ENCODE measurements at places on chromosomes 7 and 10.

- no peak for DNase-seq
These were observed 518.0 kb downstream of the AUTS2 start for GRCh38 chr7:70116244-70116643.

DNA sequence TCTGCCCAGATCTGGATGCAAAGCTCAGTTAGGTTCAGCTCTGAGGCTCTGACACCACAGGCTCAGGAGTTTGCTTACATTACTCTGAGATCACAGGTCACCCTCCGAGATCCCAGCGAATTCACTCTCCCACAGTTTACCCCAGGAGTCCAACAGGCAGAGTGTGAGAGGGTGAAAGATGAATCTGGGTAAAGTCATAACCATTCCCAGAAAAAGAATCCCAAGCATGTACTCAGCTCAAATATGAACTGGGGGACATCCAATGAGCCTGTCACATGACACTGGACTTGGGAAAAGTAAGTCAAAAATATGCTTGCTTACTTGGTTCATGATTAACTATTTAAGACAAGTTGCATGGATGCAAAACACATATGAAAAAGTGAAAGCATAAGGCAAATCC is 110.3 kb upstream of the ARID5B start:
- no peak for DNase-seq

GRCh38 chr10:71719464-71720201 is at the start of gene C10orf105:
TSS of gene C10orf105 (minus strand) at chr10:71719778. CDS start at chr10:71716337, 3,441 bp downstream.
- no peak for DNase-seq

DNA sequence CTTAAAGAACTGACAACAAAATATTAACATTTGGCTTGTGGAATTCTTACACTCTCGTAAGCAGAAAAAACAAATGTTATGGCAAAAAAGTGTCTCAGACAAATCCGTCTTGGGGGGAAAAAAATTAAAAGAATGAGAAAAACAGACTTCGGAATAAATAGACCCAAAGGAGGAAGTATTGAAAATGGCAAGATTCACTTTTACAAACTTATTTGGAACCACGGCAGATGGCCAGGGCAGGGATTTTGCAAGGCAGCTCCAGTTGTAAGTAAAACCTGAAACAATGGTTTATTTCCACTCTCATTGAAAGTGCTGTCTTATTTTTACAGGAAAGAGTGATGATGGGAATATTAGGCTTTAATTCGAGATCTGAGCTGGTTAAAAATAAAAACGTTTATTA is 1.5 kb upstream of the ZNF438 start:
- DNase-seq: no peak

DNA sequence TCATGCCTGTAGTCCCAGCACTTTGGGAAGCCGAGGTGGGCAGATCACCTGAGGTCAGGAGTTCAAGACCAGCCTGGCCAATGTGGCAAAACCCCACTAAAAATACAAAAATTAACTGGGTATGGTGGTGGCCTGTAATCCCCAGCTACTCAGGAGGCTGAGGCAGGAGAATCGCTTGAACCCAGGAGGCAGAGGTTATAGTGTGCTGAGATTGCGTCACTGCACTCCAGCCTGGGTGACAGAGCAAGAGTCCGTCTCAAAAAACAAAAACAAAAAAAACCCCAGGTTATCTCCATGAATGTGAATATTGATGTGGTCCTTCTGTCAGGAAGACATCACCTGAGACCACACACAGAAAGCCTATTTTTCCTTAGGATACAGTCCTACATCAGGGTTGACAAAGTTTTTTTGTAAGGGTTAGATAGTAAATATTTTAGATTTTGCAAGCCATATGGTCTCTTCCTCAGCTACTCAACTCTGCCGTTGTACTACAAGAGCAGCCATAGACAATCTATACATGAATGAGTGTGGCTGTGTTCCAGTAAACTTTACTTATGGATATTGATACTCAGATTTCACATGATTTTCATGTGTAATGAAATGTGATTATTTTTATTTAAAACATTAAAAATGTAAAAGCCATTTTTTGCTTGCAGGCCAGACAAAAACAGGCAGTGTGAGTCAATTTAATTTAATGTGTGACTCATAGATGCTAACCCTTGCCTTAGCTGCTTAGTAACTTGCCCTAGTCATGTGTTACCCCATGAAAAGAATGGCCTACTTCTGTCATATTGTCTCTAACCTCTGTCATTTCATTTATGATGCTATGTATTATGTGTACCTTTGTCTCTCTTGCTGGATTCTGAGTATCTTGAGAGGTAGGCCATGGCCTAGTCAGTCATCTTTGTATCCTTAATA is 78.1 kb downstream of the TPST1 start:
- DNase-seq: no peak

DNA sequence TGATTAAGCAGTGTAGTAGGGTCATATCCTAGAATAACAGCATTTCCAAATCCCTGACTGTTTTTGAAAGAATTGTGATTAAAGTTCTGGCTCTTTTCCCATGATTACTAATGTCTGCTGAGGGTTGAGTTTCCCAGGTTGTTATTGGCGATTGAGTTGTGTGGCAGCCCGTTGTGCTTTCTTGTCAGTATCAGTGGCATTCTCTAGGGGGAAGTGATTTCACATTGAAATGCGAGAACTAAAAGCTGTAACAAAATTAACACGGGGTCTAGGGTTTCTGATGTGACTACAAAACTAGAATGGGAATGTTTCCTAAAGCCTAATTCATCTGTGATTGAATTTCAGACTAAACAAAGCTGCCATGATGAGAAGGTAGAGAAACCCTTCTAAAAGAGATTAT is 349.4 kb downstream of the EXOC4 start:
- no peak for DNase-seq

DNA sequence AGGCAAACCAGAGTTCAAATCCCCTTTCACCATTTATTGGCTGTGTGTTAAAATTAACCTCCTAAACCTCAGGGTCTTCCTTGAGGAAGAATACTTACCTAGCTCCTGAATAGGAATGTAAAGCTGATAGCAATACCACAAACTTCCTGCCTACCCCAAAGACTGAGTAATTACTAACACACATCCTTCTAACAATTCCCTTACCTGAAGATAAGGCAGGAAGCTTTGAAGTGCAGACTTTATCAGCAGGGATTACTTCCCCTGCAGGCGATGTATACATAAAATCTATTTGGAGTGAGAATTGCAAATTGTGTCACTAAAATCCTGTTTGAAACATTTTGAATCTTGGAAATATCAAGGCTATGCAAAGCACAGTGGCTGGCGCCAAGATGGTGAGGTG is 21.2 kb downstream of the EVX1 start:
- no peak for DNase-seq

GRCh38 chr7:139680676-139681462 is 96.9 kb downstream of the HIPK2 start:
- DNase-seq: no peak

DNA sequence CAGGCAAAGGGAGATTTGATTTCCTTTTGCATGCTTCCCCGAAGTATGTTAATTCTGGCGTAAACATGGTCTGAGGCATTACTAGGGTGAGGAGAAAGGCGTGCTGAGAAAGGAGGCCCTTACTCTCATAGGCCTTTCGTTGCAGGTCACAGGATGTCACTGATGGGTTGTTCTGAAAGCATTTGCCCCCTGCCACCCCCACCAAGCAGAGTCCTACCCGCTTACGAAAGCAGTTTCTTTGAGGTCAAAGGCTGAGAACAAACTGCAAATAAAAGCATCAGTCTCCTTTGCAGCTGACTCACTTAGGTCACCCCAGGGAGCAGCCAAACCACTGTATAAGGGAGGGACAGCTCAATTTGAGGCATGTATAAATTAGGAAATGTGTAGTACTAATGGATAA is 57.1 kb downstream of the BPGM start:
- no peak for DNase-seq

DNA sequence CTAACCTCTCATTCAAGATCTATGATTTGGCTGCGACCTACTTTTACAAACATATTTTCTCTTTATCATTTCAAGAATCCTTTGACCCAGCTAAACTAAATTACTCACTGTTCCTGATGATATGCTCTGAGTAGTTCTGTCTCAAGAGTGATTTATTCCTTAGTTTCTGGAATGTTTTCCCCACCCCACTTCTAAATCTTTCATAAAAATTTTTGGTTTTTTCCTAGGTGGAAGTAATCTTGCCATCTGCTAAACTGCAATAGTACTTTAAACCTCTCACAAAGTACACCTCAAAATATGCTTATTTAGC is 170.8 kb downstream of the DNAJC1 start:
- no peak for DNase-seq

GRCh38 chr10:727162-727790 is 37.8 kb upstream of the DIP2C start:
- DNase-seq: no peak

GRCh38 chr7:128262273-128263028 is 21.4 kb downstream of the LEP start:
- DNase-seq: no peak

Measured in GM12878 (cell line).